ENCODE measurements at places on chromosomes 6 and 20. TPM values are rescaled to one million over a fixed set of nuclear protein-coding genes. Genes with fewer than 3 reads are reported as not detected.

TFAP2D gene
- not detected for total RNA-seq

HIVEP2 gene
- total RNA-seq, result 10.6 TPM

ZNF343 gene
- total RNA-seq, result 9.5 TPM

FNDC1 gene
- not detected for total RNA-seq

HCK gene
- not detected for total RNA-seq

OPRL1 gene
- 5.4 TPM for total RNA-seq

CD109 gene
- total RNA-seq, result 25.2 TPM

GPLD1 gene
- 0.17 TPM for total RNA-seq

SFTA2 gene
- total RNA-seq, result not detected

RAET1L gene
- not detected for total RNA-seq

ELOVL4 gene
- 0.51 TPM for total RNA-seq

ZBTB46 gene
- 41.2 TPM for total RNA-seq

ADGRF1 gene
- total RNA-seq, result not detected

CCN6 gene
- total RNA-seq, result not detected

LPA gene
- not detected for total RNA-seq

OR12D3 gene
- not detected for total RNA-seq

ACAT2 gene
- 40.2 TPM for total RNA-seq

DLGAP4 gene
- 18.4 TPM for total RNA-seq

ERVFRD-1 gene
- total RNA-seq, result 0.05 TPM

RNF182 gene
- 0.85 TPM for total RNA-seq

RSPO4 gene
- not detected for total RNA-seq

ULBP3 gene
- 14.9 TPM for total RNA-seq

GNMT gene
- not detected for total RNA-seq

HEY2 gene
- not detected for total RNA-seq

PRICKLE4 gene
- total RNA-seq, result 6.9 TPM

GHRH gene
- not detected for total RNA-seq

MICB gene
- 29.3 TPM for total RNA-seq
